ENCODE measurements at places on chromosomes 5 and 9.
A peak's percentile ranks its signal among the peaks of the same experiment; 100 is the strongest.

GRCh38 chr5:138349852-138350562, 2.5 kb upstream of the KDM3B start:
- DNase-seq = no peak

GRCh38 chr9:77959803-77960202, 71.8 kb downstream of the GNAQ start:
- no peak for DNase-seq

DNA sequence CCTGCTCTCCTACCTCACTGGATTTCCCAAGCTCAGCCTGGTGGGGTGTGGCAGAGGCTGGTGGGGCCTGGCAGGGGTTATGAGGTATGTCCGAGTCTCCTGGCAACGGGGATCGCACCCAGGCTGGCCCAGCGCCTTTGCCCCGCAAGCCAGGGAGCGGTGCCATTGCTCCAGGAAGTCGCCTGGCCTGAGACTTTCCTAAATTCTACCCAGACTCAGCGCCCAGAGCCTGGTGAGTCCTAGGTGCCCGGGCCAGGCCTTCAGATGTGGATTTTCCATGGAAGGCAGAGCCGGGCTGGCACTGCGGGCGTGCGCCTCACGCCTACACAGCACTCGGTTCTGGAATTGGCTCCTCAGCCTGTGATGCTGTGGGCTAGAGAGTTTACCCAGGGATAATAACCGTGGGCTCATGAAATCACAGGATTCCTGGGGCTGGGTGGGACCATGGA, 155.4 kb upstream of the COL5A1 start:
- no peak for DNase-seq

DNA sequence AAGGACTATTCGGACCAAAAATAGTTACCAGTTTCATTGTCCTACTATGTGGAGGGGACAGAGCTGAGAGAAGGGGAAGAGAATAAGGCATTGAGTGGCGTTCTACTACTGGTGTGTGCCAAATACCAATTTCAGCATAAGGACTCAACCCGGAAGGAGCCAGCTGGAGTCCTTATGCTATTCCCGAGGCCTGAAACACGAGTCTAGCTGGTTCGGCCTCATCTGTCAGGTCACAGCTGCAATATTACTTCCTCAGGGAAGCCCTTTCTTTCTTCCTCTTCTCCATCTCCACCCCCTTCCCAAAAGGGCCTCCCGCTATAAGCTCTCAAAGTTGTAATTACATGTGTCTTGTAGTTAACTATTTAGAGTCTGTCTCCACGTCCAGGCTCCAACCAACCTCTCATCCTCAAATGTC, 20.5 kb upstream of the FER start:
- DNase-seq = no peak

DNA sequence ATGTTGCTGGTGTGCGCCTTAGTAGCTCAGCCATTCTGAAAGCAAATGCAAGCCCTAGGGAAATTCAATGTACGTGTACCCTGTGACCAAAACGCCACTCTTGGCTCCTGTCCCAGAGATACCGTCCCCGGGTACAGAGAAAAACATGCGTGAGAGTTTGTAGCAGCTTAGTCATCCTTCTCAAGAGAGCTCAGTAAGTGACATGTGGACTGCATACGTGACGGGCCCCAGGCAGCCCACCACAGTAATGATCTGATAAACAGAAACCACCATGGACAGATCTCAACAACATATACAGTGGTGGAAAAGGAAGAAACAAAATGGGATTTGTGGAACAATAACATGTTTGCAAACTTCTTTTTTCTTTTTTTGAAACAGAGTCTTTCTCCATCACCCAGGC, 45.1 kb downstream of the S1PR3 start:
- no peak for DNase-seq

GRCh38 chr5:157130925-157131324, 11.7 kb downstream of the MED7 start:
- DNase-seq = no peak

GRCh38 chr9:120857902-120858301, 15.2 kb upstream of the PSMD5 start:
- DNase-seq = no peak

GRCh38 chr5:88815050-88815789, 67.8 kb downstream of the MEF2C start:
- no peak for DNase-seq

- DNase-seq = no peak
These were observed 27.2 kb upstream of the NOTCH1 start for GRCh38 chr9:136572828-136573625.

DNA sequence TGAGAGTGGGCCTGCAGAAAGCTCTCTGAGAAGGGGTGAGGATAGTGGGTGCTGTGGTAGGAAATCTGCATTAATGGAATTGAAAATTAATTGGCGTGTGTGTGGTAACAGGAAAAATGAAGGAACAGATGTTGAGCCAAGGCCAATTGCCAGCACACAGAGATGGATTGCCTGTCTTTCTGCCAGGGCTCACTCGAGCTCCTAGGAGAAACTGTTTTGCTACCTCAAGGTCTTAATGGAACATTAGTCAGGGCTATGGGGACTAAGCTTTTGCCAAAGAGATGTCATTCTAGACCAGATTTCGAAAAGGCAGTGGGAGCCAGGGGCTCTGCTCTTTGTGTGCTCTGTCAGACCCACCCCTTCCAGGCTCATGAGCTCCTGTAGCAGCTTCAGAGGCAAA, 124.0 kb upstream of the EFNA5 start:
- peak; percentile 44 for DNase-seq

DNA sequence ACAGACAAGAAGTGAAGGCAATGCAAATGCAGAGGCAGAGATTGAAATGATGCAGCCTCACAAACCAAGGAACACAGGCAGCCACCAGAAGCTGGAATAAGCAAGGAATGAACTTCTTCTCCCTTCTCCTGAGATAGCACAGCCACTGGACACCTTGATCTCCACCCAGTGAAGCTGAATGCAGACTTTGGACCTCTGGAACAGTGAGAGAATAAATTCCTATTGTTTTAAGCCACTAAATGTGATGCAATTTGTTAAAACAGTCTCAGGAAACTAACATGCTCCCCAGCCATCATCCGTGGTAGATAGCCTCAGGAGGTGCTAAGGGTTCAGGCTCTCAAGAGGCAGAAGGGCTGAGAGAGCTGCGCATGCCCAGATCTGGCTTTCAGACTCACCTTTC, 512.2 kb upstream of the ZNF608 start:
- no peak for DNase-seq

- DNase-seq = no peak
These were observed 345.4 kb upstream of the MEF2C start for GRCh38 chr5:89228355-89228754.

GRCh38 chr9:124598048-124598447, 90.8 kb upstream of the NR5A1 start:
- DNase-seq = no peak

GRCh38 chr5:150279330-150280020, 10.1 kb downstream of the CAMK2A start:
- DNase-seq = no peak

- no peak for DNase-seq
These were observed 120.6 kb downstream of the SEMA6A start for GRCh38 chr5:116453988-116454411.

- DNase-seq = no peak
These were observed 29.8 kb upstream of the NSMF start for GRCh38 chr9:137488906-137489305.

Measured in GM04504 (cell line).